ENCODE measurements at places on chromosomes 6 and 20. TPM values are rescaled to one million over a fixed set of nuclear protein-coding genes. Genes with fewer than 3 reads are reported as not detected.

Gene CGAS
- 2.8 TPM for total RNA-seq

- DNase-seq, result no peak
- no peaks in the 10 kb centered on the region for H3K36me3 ChIP-seq
- no peak overlapping the region for H3K27ac ChIP-seq
- H3K27me3 ChIP-seq, result peaks cover 51% of the 10 kb centered on the region
- no peaks in the 10 kb centered on the region for H3K4me1 ChIP-seq
Measured at GRCh38 chr6:37643851-37644672, 53.6 kb downstream of the MDGA1 start.

- no peaks in the 10 kb centered on the region for H3K36me3 ChIP-seq
- H3K27me3 ChIP-seq, result no peaks in the 10 kb centered on the region
- H3K4me3 ChIP-seq, result no peak overlapping the region
- H3K4me1 ChIP-seq, result no peaks in the 10 kb centered on the region
- no peak overlapping the region for H3K27ac ChIP-seq
Measured at GRCh38 chr20:36919715-36920333, 31.7 kb downstream of the SAMHD1 start.

DNA sequence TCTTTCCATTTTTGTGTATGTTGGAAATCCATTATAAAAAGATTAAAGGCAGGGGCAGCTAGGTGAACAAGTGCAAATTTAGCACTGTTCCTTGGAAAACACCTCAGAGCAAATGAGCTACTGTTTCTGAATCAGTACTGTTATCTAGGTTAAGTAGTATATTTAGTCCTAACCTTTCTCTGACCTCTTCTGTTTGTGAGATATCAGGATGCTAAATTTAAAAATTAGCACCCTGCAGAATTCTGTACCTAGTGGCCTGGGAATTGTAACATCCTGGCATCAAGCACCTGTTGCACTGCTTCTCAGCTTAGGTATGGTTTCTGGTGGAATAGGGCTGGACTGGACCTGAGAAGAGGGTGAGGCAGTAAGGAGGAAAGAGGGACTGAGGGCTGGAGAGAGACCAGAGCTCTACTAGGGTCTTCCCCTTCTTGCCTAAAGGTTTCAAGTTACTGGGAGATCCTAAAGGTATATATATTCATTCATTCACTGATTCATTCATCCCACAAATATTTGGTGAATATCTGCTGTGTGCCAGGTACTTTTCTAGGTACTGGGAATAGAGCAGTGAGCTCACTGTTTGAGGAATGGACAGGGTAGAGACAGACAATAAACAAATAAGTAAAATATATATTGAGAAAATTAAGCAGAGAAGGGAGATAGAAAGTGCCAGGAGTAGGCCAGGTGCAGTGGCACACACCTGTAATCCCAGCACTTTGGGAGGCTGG, 5.2 kb downstream of the ZNF76 start:
- H3K27ac ChIP-seq, result no peak overlapping the region
- peaks cover 36% of the 10 kb centered on the region for H3K4me1 ChIP-seq
- no peak for DNase-seq
- H3K27me3 ChIP-seq, result no peaks in the 10 kb centered on the region

DNA sequence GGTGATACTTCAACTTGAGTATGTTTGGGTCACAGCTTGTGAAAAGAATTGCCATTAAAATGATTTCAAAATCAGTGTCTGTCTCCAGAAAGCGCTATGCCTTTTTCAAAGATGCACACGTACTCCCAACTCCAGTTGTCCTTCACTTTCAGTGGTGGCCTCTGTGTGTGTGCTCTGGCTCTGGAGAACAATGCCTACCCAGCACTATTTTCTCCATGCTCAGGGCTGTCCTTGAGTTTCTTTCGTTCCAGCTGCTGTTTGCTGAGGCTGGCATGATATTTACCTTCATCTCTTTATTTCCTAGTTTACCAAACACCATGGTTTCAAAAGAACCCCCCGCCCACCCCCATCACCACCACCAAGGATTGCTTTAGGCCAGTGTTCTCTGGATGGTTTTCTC, 136.8 kb downstream of the QRSL1 start:
- no peaks in the 10 kb centered on the region for H3K27me3 ChIP-seq
- no peak for DNase-seq
- no peak overlapping the region for H3K27ac ChIP-seq
- H3K4me3 ChIP-seq, result no peak overlapping the region
- H3K36me3 ChIP-seq, result no peaks in the 10 kb centered on the region
- no peaks in the 10 kb centered on the region for H3K4me1 ChIP-seq

DNA sequence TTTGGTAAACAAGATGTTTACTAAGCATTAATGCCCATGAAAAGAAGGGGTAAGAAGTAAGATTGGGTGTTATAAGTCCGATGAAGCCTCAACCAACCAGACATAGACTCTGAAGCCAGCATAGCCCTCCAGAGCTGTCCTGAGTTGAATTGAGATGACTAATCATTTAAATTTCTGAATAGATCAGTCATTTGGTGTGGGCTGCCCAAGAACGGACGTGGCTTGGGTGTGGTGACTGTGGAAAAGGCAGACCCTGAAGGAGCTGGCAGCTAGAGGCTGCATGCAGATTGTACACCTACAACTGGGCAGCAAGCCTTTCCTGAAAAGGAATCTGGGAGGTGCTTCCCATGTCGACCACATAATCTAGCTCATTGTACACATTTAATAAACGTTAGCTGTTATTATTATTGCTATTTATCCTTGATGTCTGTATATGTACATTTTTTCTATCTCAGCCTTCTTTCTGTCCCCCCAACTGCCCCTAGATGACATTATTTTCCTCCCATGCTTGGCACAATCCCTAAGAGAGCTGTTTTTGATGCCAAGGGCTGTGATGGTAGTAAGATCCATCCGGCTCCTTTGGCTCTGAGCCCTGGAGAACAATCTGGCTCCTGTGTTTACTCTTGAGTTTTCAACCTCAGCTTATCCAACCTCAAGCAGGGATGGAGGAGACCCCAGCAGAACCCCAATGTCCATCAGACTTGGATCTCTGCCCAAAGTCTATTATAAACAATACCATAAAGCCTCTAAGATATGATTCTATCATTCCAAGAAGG, 57.6 kb upstream of the JAG1 start:
- no peaks in the 10 kb centered on the region for H3K27me3 ChIP-seq
- no peaks in the 10 kb centered on the region for H3K36me3 ChIP-seq
- H3K4me1 ChIP-seq, result no peaks in the 10 kb centered on the region
- H3K27ac ChIP-seq, result no peak overlapping the region
- DNase-seq, result no peak
- no peak overlapping the region for H3K4me3 ChIP-seq
